ENCODE measurements at places on chromosomes 11 and 22. TPM values are rescaled to one million over a fixed set of nuclear protein-coding genes. Genes with fewer than 3 reads are reported as not detected.

DNA sequence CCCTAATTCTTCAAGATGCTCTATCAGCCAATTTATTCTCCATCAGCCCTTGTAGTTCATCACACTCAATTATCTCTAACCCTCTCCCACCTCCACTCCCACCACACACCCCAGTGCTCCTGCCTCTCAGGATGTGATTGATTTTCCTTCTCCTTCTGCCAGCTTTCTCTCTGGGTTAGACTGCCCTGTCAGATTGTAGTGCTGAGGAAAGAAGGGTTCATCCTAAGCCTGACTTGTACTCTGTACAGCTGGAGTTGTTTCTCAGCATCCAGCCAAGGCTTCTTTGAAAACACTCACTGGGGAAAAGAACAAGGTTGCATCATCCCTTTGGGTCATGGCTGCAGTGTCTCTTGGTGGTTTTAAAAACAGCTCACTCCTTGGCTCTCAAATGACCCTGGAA, 61.2 kb downstream of the CECR2 start:
- DNase-seq: no peak
- no peak overlapping the region for H3K27ac ChIP-seq
- H3K4me3 ChIP-seq: no peak overlapping the region

DNA sequence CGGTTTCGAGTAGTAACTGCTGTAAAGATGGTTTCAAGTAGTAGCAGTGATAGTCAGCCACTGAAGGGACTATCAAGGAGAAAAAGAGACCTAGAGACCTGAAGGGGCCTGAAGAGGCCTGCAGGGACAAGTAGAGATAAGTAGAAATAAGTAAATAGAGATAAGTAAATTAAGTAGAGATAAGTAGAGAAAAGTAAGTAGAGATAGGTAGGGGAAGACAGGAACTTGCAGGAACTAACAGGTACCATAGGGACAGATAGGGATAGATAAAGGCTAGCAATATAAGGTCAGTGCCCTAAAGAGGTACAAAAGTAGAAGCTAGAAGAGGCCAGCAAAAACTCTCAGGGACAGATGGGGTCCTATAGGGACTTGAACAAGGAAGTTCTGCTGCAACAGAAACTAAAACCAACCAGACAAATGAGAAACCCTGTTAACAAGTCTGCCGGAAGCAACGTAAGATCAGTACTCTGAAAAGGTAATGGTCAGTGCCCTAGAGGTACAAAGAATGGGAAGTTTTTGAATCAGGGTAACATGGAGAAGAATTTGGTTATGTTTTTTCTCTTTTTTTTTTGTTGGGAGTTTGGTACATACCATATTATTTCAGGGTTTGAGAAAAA, 9.6 kb upstream of the SC5D start:
- H3K27ac ChIP-seq: no peak overlapping the region
- H3K4me1 ChIP-seq: peaks cover under 1% of the 10 kb centered on the region
- no peak overlapping the region for H3K4me3 ChIP-seq
- H3K36me3 ChIP-seq: peaks cover under 1% of the 10 kb centered on the region
- no peak for DNase-seq
- peaks cover 27% of the 10 kb centered on the region for H3K27me3 ChIP-seq

- peaks cover 15% of the 10 kb centered on the region for H3K27me3 ChIP-seq
- no peak for DNase-seq
- no peak overlapping the region for H3K27ac ChIP-seq
- H3K4me1 ChIP-seq: no peaks in the 10 kb centered on the region
- H3K36me3 ChIP-seq: no peaks in the 10 kb centered on the region
These were observed 7.6 kb downstream of the NECTIN1 start for GRCh38 chr11:119721129-119722120.

Gene GAS2
- 0.98 TPM for total RNA-seq

Gene ANO1
- not detected for total RNA-seq

Gene FAM76B
- total RNA-seq: 51.6 TPM

Gene UPB1
- 0.40 TPM for total RNA-seq

Gene CXCR5
- total RNA-seq: 0.52 TPM
